HS-5 (cell line): ENCODE measurements at places on chromosomes 5 and 9.

DNA sequence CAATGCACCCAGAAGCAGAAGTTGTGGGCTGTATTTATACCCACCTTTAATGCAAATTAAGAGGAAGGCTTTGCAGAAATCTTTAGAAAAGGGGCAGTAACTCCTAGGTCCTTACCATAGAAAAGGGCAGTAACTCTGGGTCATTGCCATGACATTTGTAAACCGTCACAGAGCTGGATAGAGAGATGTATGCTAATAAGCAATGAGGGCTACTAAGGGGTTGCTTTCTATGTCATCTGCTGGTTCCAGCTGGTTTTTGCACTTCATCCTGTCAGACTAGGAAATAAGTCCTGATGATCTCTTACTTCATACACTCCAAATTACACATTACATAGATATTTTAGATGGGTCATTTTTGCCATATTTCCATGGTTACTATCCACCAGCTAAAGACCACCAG, 299.1 kb upstream of the TYRP1 start:
- no peak for DNase-seq

DNA sequence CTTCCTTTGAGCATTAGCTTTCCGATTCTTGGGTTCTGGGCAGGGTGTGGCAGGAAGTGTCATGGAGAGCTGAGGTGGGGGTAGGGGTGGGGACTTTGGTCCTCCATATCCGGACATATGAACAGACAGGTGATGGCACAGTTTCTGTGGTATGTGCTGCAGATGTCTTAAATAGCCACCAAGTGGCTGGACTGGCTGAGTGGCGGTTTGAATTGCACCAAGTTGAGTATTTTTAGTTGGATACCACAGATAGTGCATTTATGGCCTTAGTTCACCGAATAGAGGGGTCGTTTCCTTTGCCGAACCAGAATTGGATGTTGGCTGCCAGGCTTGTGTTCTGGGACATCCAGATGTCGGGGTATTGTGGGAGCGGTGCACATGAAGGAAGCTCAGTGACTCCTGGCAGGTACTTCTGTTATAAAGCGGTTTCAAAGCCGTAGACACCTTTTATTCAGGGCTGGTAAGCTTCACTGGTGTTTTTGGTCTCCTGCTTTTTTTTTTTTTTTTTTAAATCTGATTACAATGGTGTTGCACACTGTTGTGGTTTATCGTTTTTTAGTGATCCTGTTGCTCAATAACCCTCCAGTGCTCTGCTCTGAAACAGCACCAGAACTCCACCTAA, 15.1 kb upstream of the TNFAIP8 start:
- no peak for DNase-seq

DNA sequence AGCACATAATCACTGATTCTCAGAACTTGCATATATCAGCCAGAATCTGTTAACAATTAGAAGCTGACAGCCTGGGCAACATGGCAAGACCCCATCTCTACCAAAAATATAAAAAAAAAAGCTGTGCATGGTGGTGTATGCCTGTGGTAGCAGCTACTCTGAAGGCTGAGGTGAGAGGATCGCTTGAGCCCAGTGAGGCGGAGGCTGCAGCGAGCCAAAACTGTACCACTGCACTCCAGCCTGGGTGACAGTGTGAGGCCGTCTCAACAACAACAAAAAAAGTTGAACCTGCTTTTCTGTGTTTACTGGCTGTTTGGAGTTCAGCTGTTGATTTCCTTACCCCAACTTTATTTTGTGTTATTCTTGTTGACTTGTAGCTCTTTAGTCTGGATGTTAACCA, 66.8 kb downstream of the GOLPH3 start:
- DNase-seq = no peak

DNA sequence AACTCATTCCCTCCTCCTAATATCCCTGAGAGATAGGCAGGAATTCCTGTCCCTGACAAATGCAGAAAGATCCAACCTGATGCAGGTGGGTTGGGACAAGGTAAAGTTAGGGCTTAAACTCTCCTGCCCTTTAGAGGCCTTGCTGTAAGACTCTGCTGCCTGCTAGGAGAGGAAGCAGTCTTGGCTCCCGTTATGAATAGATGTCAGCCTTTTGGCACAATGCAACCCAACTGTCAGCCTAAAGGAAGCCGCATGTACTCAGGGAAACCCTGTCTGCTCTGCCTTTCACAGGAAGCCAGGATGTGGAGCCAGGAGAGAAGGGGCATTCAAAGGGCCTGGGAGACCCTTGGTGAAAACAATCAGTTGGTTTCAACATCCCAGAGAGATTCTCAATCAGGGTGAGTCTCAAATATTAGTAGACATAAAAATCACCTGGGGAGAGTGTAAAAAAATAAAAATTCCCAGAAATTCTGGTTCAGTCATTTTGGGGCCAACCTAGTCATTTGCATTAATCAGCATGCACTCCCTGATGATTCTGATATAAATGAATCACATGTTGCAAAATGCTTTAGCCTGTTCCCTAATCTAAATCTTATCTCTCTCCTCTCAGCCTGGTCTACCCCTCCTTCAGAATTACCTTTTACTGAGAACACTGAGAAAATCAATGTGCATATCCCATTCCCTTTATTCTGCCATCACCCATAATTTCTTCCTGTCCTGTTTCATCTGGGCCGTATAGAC, 136.2 kb upstream of the TRIM32 start:
- DNase-seq = peak; percentile 57
